ENCODE measurements at places on chromosomes 7 and 10.
A peak's percentile ranks its signal among the peaks of the same experiment; 100 is the strongest.

GRCh38 chr7:1432411-1433082 lies 26.7 kb downstream of the MICALL2 start:
- peak; percentile 95 for DNase-seq
- H3K4me3 ChIP-seq: no peak overlapping the region
- H3K4me1 ChIP-seq: no peaks in the 10 kb centered on the region
- no peaks in the 10 kb centered on the region for H3K36me3 ChIP-seq
- no peaks in the 10 kb centered on the region for H3K27me3 ChIP-seq

- no peaks in the 10 kb centered on the region for H3K4me1 ChIP-seq
- no peak overlapping the region for H3K4me3 ChIP-seq
- no peak for DNase-seq
These were observed 89.3 kb downstream of the NPY start for GRCh38 chr7:24372961-24373955.

DNA sequence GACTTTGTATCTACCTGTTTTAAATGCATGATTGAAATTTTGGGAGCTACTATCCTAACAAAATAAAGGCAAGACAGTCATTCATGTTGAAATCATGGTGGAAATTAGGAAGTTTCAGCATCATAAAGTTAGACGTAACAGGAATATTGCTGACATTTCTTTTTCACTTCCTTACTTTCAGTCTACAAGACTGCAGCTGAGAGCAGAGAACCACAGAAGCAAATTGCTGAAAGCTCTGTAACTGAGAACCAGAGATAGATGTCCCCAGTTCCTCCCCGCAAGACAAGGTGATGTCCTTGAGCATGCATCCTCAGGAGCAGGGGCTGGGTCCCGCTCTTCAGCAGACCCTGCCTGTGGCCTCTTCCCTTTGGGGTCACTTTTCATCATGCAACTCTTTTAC lies 466.3 kb upstream of the POM121L12 start:
- no peaks in the 10 kb centered on the region for H3K27me3 ChIP-seq
- H3K4me1 ChIP-seq: no peaks in the 10 kb centered on the region
- no peak for DNase-seq
- H3K27ac ChIP-seq: no peak overlapping the region

GRCh38 chr7:78953090-78953489 lies 500.4 kb downstream of the MAGI2 start:
- H3K4me3 ChIP-seq: no peak overlapping the region
- no peak for DNase-seq
- H3K4me1 ChIP-seq: no peaks in the 10 kb centered on the region
- no peaks in the 10 kb centered on the region for H3K36me3 ChIP-seq

GRCh38 chr7:75596727-75597614 lies 104.9 kb downstream of the SPDYE5 start:
- H3K4me1 ChIP-seq: no peaks in the 10 kb centered on the region
- H3K27me3 ChIP-seq: no peaks in the 10 kb centered on the region
- H3K27ac ChIP-seq: no peak overlapping the region
- peaks cover 3% of the 10 kb centered on the region for H3K36me3 ChIP-seq

GRCh38 chr10:8618834-8619233 lies 564.3 kb downstream of the GATA3 start:
- no peak overlapping the region for H3K27ac ChIP-seq
- no peaks in the 10 kb centered on the region for H3K36me3 ChIP-seq
- H3K4me1 ChIP-seq: no peaks in the 10 kb centered on the region
- DNase-seq: no peak
- H3K27me3 ChIP-seq: no peaks in the 10 kb centered on the region
- H3K4me3 ChIP-seq: no peak overlapping the region

- DNase-seq: no peak
- no peak overlapping the region for H3K27ac ChIP-seq
- no peak overlapping the region for H3K4me3 ChIP-seq
- H3K27me3 ChIP-seq: no peaks in the 10 kb centered on the region
These were observed 166.3 kb downstream of the PTPRN2 start for GRCh38 chr7:158421361-158421760.

DNA sequence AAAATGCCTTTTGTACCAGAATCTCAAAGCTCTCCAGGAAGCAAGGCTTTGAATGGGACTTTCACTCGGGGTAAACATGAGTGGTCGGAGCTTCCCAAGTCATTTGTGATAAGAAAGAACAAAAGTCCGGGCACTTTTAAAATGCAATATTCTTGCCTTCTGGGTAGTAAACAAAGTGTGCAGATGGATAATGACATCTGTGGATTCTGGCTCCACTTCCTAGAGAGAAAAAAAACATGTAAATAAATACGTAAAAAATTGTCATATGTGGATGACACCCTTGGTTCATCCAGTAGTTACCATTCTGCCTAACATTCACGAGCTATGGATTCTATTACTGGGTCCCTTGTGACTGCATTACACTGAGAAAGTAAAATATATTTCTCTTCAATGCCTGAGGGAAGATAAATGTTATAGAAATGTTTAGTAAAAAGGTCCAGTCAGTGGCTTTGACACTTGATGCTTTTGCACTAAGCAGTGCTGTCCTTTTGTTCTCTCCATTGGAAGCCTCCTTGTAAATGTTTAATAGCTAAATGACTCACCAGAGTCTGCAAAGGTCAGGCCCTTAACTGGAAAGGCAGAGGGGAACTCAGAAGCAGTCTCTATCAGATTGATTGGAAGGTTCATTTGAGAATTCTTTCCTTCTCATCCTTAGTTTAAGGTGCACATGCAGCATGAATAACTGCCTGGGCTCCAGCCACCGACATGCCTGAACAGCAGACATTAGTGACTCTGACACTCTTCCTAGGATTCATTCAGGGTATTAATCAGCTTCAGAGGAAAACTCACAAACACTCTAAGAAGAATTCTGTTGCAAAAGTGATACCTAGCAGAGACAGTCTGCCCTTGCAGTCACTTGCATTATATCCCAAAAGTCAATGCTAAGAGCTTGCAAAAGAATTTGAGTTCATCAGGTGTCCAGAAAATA lies 11.7 kb upstream of the EDRF1 start:
- DNase-seq: no peak
- no peak overlapping the region for H3K27ac ChIP-seq
- H3K36me3 ChIP-seq: no peaks in the 10 kb centered on the region

DNA sequence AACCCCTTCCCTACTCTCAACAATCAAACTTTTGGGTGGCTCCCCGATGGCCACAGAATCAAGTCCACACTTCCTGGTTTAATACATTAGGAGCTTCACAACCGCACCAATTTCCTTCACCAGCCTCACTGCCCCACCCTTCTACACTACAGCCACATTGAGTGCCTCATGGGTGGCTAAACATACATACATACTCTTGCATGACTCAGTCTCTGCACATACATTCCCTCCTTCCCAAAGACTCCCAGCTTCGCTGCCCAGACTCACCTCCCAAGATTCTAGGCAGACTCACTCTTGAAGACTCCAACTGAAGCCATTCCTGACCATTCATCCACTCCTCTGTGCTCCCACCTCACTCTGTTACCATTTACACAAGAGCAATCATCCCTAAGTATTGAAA lies 15.9 kb downstream of the VPS41 start:
- H3K4me1 ChIP-seq: no peaks in the 10 kb centered on the region
- no peaks in the 10 kb centered on the region for H3K27me3 ChIP-seq
- no peaks in the 10 kb centered on the region for H3K36me3 ChIP-seq
- H3K27ac ChIP-seq: no peak overlapping the region

GRCh38 chr7:23490357-23491135 lies 20.3 kb upstream of the IGF2BP3 start:
- no peaks in the 10 kb centered on the region for H3K27me3 ChIP-seq
- H3K36me3 ChIP-seq: no peaks in the 10 kb centered on the region
- H3K4me3 ChIP-seq: peak overlapping the region; percentile 82
- H3K27ac ChIP-seq: no peak overlapping the region

DNA sequence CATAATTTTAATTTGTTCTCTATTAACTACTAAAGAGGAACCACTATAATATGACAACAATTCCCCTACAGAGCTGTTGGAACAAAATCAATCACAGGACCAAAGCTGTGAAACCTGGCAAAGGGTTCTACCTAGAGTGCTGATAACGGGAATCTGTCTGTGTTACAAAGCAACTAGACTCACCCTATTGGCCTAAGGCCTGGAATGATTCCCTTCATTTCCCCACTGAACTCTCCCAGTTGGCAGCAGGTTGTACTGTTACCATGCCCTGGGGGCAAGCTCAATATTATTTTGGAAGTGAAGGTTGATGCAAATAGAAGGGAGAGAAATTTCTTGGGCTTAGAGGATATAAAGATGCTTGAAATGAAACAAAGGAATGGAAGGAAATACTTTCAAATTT lies 81.8 kb downstream of the SEMA3A start:
- DNase-seq: no peak
- H3K4me1 ChIP-seq: no peaks in the 10 kb centered on the region
- H3K27me3 ChIP-seq: no peaks in the 10 kb centered on the region

DNA sequence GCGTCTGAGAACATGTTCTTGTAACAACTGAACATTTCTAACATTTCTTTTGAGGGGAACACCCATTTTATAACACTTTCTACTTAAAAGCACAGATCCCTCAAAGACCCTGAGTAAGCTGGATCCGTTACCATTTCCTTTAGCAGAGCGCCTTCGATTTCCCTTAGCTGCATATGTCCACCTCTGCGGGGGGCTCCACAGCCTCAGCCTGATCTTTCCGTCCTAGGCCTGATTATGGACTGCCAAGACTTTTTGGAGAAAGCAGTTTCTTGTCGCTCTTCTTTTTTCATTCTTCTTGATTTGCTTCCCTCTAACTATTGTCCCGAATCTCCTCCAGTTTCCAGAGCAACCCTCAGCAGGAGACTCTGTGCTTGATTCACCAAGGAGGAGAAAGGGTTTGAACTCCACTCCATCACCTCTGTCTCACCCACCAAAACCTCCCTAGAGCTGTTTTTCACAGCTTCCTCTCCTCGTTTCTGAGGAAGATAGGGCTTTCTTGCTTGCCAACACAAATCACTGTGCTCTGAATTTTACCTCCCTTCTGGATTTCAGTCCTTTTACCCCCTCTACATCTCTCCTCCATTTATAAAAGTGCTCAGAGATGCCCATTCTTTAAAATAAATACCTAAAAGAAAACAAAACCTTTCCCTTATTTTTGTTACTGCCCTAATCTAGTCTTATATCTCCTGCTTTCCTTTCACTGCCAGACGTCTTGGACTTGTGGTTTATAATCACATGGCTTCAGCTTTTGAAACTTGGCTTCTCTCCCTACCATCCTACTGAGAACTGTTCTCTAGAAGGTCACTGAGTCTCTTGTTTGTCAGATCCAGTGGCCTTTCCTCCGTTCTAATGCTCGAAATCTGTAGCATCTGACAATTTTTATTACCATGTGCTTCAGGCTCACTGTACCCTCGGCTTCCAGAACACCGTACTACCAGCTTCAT lies 30.5 kb upstream of the ZRANB1 start:
- H3K4me3 ChIP-seq: no peak overlapping the region
- no peak for DNase-seq
- peaks cover 1% of the 10 kb centered on the region for H3K4me1 ChIP-seq
- H3K27me3 ChIP-seq: no peaks in the 10 kb centered on the region

DNA sequence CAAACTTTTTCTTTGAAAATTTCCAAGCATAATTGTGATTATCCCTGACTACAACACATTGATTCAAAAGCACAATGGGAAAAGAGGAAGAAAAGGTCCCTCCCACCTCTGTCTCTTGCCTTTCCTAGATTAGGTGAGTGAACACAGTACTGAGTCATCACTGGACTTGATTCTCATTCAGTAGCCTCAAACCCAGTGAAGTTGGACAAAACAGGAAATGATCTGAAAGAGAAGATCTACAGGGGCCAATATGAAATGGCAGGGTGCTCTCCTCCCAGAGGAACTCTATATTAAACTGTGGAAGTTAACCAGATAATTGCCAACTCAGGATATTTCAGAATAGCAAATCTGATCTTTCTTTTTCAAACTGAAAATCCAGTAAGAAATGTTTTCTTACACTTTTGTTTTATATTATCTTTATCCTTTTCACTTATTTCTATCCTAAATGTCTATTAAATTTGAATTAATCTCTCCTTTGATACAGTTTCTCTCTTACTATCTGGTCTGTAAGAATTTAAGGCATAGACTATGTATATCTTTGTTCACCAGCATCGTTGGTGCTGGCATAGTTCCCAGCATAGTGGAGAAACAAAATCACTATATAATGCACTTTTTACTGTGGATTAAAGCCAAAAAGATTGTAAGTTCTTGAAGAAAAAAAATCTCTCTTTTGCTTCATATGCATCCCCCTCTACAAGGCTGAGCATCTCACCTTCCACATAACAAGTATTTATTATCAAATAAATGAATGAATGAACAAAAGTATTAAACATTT lies 41.4 kb upstream of the IKZF1 start:
- H3K36me3 ChIP-seq: no peaks in the 10 kb centered on the region
- no peak overlapping the region for H3K4me3 ChIP-seq
- no peaks in the 10 kb centered on the region for H3K4me1 ChIP-seq
- no peak overlapping the region for H3K27ac ChIP-seq
- no peaks in the 10 kb centered on the region for H3K27me3 ChIP-seq

GRCh38 chr10:218798-219197 lies 83.5 kb downstream of the ZMYND11 start:
- no peaks in the 10 kb centered on the region for H3K27me3 ChIP-seq
- H3K27ac ChIP-seq: no peak overlapping the region
- DNase-seq: no peak

DNA sequence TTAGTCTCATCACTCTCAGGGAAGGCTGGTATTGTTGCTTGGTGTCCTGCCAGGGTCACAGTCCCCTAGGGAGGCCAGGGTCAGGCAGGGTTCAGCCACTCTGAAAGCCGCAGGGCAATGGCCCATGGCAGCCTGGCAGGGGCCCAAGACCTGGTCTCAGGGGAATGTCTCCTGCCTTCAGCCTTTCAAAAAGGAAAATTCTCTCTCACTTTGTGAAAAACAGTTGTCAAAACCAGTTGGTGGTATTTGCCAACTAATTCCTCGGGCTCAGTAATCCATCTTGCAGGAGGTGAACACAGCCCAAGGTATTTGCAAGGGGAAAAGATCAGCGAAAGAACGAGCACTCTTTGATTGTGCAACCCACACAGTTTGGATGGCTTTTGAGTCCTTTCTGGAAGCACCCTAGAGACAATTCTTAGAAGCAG lies 101.5 kb downstream of the JCAD start:
- H3K36me3 ChIP-seq: no peaks in the 10 kb centered on the region
- H3K27ac ChIP-seq: no peak overlapping the region
- H3K27me3 ChIP-seq: no peaks in the 10 kb centered on the region
- H3K4me1 ChIP-seq: peaks cover 3% of the 10 kb centered on the region

- no peak for DNase-seq
- H3K4me3 ChIP-seq: no peak overlapping the region
- no peak overlapping the region for H3K27ac ChIP-seq
- H3K4me1 ChIP-seq: no peaks in the 10 kb centered on the region
- no peaks in the 10 kb centered on the region for H3K36me3 ChIP-seq
These were observed 659.7 kb upstream of the IGFBP3 start for GRCh38 chr7:46580766-46581165.

- H3K36me3 ChIP-seq: no peaks in the 10 kb centered on the region
- no peak overlapping the region for H3K27ac ChIP-seq
- DNase-seq: no peak
- H3K4me3 ChIP-seq: no peak overlapping the region
- H3K27me3 ChIP-seq: no peaks in the 10 kb centered on the region
These were observed 675.5 kb downstream of the SUGCT start for GRCh38 chr7:40810274-40810673.

- H3K36me3 ChIP-seq: no peaks in the 10 kb centered on the region
- no peaks in the 10 kb centered on the region for H3K27me3 ChIP-seq
- H3K4me3 ChIP-seq: no peak overlapping the region
- no peak overlapping the region for H3K27ac ChIP-seq
These were observed 79.6 kb downstream of the LRMDA start for GRCh38 chr10:75511011-75511410.

GRCh38 chr10:28327491-28327880 lies 24.6 kb upstream of the MPP7 start:
- H3K27me3 ChIP-seq: no peaks in the 10 kb centered on the region
- H3K27ac ChIP-seq: peak overlapping the region; percentile 87
- no peak overlapping the region for H3K4me3 ChIP-seq
- no peak for DNase-seq
- H3K36me3 ChIP-seq: no peaks in the 10 kb centered on the region
